ENCODE measurements at places on chromosomes 7 and 10.

- H3K36me3 ChIP-seq = no peaks in the 10 kb centered on the region
- peaks cover 63% of the 10 kb centered on the region for H3K27me3 ChIP-seq
- H3K4me1 ChIP-seq = no peaks in the 10 kb centered on the region
- H3K4me3 ChIP-seq = no peak overlapping the region
- DNase-seq = no peak
- no peak overlapping the region for H3K27ac ChIP-seq
Measured at GRCh38 chr7:150901160-150902035, 49.1 kb downstream of the AOC1 start.

DNA sequence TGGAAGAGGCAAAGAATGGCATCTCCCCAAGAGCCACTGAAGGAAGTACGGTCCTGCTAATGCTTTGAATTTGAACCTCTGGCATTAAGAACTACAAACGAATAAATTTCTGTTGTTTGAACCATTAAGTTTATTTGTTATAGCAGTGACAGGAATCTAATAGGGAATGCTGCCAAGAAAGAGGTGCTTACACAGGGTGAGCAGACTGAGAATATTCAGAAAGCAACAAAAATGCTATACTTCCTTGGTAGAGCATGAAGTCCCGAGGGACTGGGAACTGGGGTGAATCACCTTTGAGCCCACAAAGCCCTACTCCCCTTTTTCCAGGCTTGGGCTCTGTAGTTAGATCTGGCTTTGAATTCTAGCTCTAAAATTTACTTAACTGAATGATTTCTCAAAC is 45.0 kb downstream of the PANK1 start:
- H3K4me3 ChIP-seq = no peak overlapping the region
- no peaks in the 10 kb centered on the region for H3K4me1 ChIP-seq
- DNase-seq = no peak
- peaks cover 4% of the 10 kb centered on the region for H3K36me3 ChIP-seq

DNA sequence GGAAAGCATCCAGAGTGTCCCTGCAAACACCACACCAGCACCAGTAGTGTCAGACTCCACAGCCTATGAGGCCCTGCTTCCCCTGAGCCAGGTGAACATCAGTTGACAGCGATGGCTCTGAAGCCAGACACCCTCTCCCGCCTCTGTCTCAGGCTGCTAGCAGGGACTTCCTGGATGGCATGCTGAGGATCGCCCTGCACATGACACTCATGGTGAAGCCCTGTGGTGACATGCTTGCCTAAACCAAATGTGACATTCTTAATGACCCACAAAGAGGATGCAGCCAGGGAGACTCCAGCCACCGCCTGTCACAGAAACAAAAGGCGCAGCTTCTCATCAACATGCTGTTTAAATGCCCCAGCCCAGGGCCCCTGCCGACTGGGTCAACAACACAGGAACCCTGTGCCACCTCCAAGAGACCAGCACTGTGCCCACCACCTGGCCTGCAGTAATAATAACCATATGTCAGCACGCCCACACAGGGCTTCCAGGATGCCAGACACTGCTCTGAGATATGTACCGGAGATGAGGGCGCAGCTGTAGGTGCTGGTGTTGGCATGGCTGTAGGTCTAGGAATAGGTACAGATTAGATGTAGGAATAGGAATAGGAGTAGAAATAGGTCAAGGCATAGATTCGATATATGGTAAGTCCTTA is 81.3 kb downstream of the GRID1 start:
- no peaks in the 10 kb centered on the region for H3K27me3 ChIP-seq
- no peak overlapping the region for H3K4me3 ChIP-seq
- no peaks in the 10 kb centered on the region for H3K36me3 ChIP-seq
- no peaks in the 10 kb centered on the region for H3K4me1 ChIP-seq

DNA sequence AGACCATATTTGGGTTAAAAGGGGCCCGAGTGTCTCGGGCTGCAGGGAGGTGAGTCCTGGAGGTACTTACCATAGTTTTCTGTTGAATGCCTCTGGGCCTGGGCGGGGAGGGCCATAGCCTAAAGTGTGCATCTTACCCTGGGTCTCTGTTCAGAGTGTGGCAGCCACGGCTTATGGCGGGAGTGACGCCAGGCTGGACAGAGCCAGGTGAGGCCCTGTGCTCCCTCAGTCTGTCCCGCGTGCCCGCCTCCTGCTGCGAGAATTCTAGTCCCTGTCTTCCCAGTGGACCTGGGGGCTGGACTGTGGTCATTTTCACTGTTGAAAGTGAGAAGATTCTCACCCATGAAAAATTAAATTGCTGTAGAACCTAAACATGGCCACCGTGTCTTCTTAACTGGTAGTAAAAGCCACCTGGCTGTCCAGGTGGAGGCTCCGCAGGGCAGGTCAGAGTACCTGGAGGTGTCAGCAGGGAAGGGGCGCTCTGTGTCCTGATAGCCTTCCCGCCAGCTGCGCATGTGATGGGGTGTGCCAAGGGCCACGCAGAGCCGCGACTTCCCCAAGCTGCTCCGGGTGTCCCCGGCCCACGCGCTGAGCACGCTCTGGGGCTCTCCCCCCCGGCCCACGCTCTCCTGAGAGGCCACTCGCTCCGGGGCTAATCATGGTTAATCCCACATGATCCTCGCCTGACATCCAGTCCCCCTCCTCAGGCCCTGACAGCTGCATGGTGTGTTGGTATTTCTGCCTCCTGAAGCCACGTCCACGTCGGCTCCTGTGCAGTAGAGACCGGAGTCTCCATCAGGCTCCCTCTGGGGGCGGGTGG is 20.3 kb downstream of the INPP5A start:
- DNase-seq = no peak
- H3K4me1 ChIP-seq = peaks cover 22% of the 10 kb centered on the region
- no peak overlapping the region for H3K4me3 ChIP-seq
- no peaks in the 10 kb centered on the region for H3K36me3 ChIP-seq
- H3K27ac ChIP-seq = no peak overlapping the region
- no peaks in the 10 kb centered on the region for H3K27me3 ChIP-seq

DNA sequence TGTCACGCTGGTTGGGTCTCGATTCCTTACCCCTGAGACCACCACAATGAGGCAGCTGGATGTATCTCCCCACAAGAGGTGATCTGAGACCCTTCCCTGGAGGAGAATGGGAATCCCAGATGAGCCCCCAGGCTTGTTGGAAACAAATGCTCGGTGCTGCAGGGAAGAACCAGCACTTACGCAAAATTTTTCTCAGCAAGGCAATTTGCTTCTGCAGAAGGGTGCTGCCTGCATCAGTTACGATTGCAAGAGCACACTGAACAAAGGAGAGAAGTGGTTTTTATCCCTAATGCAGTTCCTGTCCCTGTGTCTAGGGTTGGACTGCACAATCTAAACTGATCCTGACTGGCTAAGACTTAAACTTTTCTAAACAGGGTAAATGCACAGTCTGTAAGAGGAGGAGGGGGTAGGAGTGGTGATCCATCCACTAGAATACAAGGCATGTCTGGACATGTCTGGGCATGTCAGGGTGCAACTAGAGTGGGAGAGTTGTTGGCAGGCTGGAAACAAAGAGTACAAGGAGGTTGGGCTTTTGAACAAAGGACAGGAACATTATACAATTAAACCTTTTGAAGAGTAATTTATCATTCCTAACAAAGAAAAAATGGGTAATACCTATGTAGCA is 114.9 kb upstream of the FAM3C start:
- no peak overlapping the region for H3K4me3 ChIP-seq
- peaks cover 12% of the 10 kb centered on the region for H3K36me3 ChIP-seq
- no peak for DNase-seq
- H3K27ac ChIP-seq = no peak overlapping the region
- no peaks in the 10 kb centered on the region for H3K4me1 ChIP-seq
- H3K27me3 ChIP-seq = no peaks in the 10 kb centered on the region

DNA sequence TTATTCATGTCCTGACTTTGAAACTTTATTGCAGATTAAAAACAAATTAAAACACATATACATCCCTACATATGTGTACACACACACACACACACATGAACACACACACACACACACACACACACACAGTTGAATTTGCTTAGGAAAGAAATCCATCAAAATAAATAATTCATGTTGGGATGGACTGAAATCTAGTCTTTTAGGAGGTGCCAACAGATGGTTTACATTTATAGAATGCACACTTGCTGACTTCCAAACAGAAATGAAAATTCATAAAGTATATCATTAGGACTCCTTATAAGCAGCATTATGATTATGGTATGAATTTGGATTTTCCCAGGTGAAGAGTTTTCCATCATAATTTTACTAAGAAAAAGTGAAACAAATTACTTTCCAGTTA is 270.5 kb upstream of the ETV1 start:
- no peaks in the 10 kb centered on the region for H3K4me1 ChIP-seq
- H3K27me3 ChIP-seq = no peaks in the 10 kb centered on the region
- no peak overlapping the region for H3K4me3 ChIP-seq

GRCh38 chr7:38198366-38198765 is 20.3 kb downstream of the STARD3NL start:
- no peak for DNase-seq
- H3K27ac ChIP-seq = no peak overlapping the region
- no peaks in the 10 kb centered on the region for H3K27me3 ChIP-seq
- H3K36me3 ChIP-seq = peaks cover 8% of the 10 kb centered on the region

GRCh38 chr7:30459591-30460245 is 18.9 kb downstream of the NOD1 start:
- no peak for DNase-seq
- H3K36me3 ChIP-seq = peaks cover 15% of the 10 kb centered on the region
- H3K4me1 ChIP-seq = peaks cover 2% of the 10 kb centered on the region
- no peak overlapping the region for H3K27ac ChIP-seq

- H3K4me1 ChIP-seq = no peaks in the 10 kb centered on the region
- no peak overlapping the region for H3K27ac ChIP-seq
- DNase-seq = no peak
- no peak overlapping the region for H3K4me3 ChIP-seq
- H3K36me3 ChIP-seq = no peaks in the 10 kb centered on the region
Measured at GRCh38 chr7:120353171-120353570, 80.2 kb downstream of the KCND2 start.

GRCh38 chr7:74612015-74612829 is 45.3 kb upstream of the GTF2I start:
- peaks cover 16% of the 10 kb centered on the region for H3K4me1 ChIP-seq
- no peaks in the 10 kb centered on the region for H3K36me3 ChIP-seq
- H3K27ac ChIP-seq = no peak overlapping the region
- H3K27me3 ChIP-seq = no peaks in the 10 kb centered on the region
- H3K4me3 ChIP-seq = no peak overlapping the region
- no peak for DNase-seq

DNA sequence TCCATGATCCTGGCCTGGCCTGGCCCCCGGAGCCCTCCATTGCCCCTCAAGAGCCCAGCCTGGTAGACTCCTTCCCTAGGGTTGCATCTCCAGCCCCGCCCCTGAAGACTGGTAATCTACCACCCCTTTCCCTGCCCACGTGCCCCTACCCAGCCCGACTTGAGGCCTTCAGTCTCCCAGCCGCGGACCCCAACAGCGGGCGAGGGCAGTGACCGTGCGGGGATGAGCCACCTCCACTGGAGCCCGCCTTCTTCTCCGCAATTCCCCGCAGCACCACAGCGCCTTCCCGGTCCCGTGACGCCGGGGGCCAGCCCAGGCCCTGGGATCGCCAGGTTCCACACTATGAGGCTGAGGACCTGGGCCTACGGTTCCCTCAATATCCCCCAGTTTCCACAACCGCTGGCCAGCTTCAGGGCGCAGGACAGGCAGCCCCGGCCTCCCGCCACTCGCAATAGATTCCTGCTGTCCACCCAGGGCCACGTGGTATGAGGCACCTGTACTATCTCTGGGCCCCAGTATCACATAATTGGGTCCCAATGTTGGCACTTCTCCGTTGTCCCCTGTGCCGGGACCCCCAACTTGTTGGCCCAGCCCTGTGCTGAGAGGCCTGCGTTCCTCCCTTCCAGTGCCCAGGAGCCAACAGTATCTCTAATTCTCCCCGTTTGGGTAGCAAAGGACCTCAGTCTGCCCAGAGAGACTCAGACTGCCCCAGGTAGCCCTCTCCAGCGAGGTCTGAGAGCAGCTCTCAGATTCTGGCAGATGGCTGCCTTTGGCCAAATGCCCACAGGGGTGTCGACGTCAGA is 1.1 kb upstream of the GPRIN2 start:
- no peaks in the 10 kb centered on the region for H3K27me3 ChIP-seq
- H3K4me1 ChIP-seq = peaks cover 2% of the 10 kb centered on the region
- no peak overlapping the region for H3K27ac ChIP-seq
- no peak for DNase-seq

GRCh38 chr7:112067200-112067599 is 139.0 kb downstream of the DOCK4 start:
- no peak overlapping the region for H3K4me3 ChIP-seq
- no peaks in the 10 kb centered on the region for H3K27me3 ChIP-seq
- no peaks in the 10 kb centered on the region for H3K4me1 ChIP-seq
- no peak for DNase-seq

DNA sequence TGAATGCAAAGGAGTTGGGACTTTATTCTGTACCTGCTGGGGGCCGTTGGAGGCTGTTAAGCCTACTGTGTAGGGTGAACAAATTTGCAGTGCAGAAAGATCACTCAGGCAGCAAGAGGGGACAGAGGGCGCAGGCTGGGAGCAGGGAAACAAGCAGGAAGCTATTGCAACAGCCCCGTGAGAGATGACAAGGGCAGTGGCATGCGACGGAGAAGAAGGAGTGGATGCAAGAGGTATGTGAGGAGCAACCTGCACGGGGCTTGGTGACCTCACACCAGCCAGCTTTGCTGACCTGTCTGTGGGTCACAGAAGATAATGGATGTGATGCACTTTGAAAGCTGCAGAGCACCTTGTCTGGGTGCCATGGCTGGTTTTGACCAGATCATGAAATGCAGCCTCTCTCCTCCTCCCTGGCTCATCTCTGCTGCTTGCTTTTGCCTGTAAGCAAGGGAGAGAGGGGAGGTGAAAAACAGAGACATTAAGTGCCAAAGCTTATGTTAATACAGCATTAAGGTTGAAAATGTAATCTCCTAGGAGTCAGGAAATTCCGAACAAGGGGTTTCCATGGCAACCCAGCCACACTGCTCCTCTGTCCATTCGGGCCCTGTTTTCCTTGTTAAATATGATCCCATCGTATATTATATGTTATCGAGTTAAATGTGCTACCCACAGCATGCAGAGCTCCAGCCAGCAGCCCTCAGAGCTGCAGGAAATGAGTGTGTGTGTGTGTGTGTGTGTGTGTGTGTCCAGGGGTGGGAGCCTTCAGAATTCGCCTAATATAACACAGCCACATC is 314.3 kb upstream of the ZMIZ1 start:
- H3K4me3 ChIP-seq = no peak overlapping the region
- peaks cover 3% of the 10 kb centered on the region for H3K4me1 ChIP-seq
- no peaks in the 10 kb centered on the region for H3K36me3 ChIP-seq
- DNase-seq = no peak
- peaks cover 6% of the 10 kb centered on the region for H3K27me3 ChIP-seq

All from T-helper 2 cell treated with Interferon-gamma antibody and Interleukin-4, amounts not matched to agents 5 μg/mL and 100 μg/mL, for 36 hours (primary cell).